Glutamatergic neuron (in vitro differentiated cells): ENCODE measurements at places on chromosomes 2 and 18.

- DNase-seq = no peak
Measured at GRCh38 chr2:156394033-156394741, 42.0 kb upstream of the GPD2 start.

DNA sequence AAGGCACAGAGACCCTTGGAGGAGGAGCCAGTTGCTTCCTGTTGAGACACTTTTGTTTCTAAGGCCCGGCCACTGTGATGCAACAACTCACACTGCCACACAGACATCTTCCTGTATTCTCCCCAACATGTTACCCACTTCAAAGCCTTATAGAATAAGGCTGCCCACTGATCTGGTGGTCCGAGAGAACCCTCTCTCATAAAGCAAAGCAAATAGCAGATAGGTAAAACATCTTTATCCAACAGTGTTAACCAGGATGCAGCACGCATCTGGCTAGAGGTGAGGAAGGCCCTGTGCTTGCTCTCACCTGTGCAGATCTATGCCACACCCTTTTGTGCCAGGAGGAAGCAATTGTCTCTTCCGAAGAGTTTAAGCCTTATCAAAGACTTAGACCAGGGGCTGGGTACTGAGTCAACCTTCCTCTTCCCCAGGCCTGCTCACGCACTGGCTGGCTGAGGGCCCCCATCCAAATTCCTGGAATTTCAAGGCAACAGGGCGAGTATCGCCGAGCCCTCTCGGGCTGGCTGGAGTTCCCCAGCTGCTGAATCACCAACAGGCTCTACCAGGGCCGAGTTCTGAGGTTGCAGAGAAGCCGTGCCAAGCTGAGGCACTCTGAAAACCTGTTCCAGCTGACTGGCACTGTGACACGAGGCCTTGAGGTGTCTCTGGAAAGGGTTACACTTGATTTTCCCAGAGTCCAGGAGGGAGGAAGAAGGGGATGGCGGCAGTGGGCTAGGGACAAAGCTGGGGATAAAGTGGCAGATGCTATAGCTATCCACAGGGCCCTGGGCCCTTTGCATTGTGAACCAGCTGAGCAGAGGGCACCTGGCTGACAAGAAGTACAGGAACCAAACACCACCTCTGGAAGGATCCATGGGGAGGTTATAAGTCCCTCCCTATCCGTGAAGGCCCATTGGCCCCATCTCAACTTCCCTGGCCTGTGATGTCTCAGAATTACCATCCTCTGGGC is 29.3 kb downstream of the TGFA start:
- no peak for DNase-seq

DNA sequence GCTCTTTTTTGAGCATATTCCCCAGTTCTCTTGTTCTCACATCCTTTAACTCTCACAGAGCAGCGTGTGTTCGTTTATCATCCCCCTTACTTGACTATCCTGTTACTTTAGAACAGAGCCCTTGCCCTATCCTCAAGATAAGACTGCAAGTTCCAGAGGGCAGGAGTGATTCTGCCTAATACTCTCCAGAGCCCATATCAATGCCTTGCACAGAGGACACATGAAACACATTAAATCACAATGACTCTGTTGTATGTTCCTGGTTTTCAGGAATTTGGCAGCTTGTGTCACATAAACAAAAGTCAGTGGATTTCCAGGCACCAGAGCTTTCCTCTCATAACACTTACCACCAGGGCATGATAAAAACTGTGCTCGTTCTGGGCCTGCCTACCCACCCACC is 156.7 kb downstream of the RNF144A start:
- DNase-seq = no peak

GRCh38 chr18:49880661-49881060 is 67.3 kb upstream of the ACAA2 start:
- no peak for DNase-seq

DNA sequence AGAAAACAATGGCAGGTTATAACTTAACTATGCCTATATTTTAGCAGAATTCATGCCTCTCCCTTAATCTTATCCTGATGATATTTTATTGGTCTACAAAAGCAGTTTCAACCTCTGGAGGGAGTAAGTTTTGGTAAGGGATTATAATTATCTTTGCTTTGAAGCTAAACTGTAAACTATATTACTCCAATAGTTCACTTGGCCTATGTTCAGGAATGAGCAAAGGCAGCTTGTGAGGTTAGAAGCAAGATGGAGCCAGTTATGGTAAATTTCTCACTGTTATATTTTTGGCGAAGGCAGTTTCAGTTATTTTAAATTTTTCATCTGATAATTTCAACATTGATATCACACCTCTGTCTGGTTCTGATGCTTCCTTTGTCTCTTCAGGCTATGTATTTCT is 192.5 kb upstream of the RGPD4 start:
- DNase-seq = no peak

DNA sequence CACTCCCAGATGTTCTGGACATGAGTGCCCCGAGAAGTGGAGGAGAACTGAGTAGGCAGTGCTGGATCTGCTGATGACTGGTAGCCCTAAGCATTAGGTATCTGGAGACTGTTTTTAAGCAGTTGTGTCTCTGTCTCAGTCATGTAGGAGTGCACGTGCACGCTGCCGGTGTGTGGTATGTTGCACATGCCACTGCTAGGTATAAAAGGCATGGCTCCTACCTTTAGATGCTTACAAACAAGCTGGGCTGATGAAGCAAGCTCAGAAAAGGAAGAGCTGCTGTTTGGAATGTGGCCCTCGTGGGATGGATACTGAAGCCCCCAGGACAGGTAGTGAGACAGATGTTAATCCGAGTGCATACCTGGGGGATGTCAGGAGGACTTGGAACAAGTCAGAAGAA is 49.1 kb downstream of the HK2 start:
- DNase-seq = no peak
